ENCODE measurements at places on chromosomes 3 and 15.

DNA sequence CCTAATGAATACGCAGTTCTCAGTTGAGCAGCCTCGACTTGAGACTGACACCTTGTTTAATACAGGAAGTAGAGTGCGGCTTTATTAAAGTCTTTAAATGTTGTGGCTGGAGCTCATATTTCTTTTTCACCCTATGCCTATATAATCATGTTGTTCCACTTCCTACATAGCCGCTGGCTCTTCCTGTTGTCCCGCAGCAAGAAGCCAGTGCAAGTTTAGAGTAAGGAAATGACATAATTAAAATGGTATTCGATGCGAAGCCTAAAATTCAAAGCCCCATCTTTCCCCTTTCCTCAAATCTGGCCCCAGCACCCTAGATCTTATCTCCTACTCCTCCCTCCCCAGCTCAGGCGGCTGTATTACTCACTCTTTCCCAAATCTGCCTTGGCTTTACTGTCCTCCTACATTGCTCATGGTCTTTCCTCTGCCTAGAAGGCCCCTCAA, 7.5 kb upstream of the PHLDB2 start:
- peak; percentile 97 for DNase-seq

DNA sequence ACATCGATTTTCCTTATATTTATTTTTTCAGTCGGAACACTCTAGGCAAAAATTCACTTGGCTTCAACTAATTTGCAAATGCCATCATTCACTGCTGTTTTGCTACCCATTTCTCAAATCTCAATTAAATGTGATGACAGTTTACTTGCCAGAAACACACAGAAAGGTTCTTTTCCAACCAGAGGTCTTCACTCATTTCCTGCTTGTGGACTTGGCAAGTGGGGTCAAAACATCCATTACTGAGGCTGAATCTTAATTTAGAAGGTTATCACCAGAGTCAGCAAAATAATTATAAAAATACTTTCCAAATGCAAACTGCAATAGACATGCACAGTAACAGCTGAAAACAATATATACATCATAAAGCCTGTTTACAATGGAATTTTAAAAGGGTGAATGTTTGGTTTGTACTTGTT, 625.4 kb upstream of the TBL1XR1 start:
- DNase-seq, result peak; percentile 9

- DNase-seq, result no peak
Measured at GRCh38 chr3:155646128-155646527, 98.7 kb downstream of the PLCH1 start.

DNA sequence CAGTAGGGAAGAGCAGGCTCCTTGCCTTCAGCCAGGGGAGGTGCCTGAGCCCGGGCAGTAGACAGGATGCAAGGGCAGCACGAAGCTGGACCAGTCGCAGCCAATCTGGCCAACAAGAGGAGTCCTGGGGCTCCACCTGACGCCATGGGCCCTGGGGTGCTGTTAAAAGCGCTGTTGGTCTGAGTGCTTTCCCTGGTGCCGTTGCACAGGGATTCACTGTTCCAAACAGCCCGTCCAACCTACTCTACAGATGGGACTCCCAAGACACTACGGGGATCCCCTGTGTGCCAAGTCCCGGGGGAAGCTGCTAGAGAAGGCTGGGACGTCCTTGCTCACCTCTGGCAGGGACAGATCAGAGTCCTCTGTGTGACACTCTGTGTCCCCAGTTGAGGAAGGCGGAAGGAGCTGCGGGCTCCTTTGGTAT, 632 bp downstream of the CTSH start:
- DNase-seq, result no peak

GRCh38 chr3:189457631-189458412, 173.4 kb upstream of the TP63 start:
- no peak for DNase-seq

GRCh38 chr3:67090474-67090873, 92.4 kb downstream of the KBTBD8 start:
- DNase-seq, result peak; percentile 88

DNA sequence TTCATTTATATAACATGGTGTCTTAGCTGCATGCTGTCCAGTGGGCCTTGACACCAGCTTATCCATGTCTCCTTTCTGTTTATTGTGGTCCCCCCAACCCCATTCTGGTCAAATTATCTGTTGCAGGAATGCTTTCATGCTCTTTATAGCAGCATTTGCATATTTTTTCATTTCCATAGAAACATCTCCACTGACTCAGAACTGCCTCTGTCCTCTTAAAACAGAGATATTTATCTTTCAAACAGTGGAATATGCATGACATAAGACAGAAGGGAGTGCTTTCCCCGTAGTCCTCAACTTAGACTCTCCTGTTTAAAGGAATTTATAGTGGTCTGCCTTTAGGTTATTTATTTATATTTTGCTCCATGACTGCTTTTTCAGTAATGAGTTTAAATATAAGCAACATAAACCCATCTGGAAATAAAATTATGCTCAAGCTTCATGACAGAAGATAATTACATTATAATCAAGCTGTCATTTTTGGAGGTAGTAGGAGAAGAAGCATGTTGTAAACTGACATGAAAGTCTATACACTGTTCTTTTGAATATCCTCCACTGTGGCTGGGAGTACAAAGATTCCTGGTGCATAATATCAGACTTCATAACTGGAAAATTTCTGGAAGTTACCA, 179.5 kb upstream of the CD96 start:
- DNase-seq, result peak; percentile 45

DNA sequence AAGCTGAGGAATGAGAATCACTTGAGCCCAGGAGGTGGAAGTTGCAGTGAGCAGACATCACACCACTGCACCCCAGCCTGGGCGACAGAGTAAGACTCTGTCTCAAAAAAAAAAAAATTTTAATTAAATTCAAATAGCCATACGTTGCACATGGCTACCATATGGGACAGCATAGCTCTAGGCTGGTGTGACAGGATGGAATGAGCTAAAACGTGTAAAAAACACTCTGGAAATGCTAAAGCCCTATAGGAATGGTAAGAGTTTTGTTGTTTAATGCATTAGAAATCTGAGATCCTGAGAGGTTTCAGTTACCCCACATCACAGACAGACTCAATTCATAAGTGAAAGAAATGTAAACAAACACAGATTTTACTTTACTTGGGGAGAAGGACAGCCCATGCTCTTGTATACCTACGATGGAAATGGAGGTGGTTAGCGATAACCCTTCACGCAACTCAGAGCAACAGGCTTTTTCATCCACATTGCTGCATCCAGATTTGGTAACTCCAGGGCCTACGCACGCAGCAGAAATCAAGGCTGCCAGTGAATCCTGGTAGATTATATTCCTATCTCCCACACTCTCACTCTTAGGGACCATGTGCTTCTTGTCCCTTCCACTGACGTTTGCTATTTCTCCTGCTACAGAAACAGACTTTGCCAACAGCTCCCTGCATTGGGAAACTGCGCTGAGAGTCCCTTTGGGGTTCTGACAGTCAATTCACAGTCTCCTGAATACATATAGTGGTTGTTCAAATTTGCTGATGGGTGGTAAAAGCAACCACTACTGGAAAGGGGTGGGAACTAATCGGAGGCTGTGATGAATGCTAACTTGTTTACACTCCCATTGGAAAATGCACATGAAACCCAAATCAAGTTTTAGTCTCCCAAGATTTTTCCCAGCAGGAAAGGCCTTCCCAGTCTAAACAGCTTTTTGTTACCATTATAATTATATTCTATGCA, 3.1 kb downstream of the SH3BP5 start:
- DNase-seq, result no peak

DNA sequence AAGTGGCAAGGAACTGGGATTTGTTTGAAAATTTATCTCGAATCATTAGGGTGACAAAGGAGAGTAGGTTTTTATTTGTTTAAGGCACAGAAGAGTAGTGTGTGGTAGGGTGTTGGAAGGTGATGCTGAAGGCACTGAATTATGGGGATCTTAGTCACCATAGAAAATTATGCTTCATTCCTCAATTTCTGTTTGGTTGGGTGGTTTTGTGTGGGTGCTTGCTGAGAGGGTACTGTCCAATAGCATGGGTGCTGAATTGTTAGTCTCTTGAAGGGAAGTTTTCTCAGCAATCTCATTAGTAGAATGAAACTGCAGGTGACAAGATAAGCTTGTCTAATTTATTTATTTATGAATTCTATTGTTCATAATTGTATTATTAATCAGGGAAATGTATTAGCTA, 610.9 kb downstream of the AGBL1 start:
- no peak for DNase-seq

DNA sequence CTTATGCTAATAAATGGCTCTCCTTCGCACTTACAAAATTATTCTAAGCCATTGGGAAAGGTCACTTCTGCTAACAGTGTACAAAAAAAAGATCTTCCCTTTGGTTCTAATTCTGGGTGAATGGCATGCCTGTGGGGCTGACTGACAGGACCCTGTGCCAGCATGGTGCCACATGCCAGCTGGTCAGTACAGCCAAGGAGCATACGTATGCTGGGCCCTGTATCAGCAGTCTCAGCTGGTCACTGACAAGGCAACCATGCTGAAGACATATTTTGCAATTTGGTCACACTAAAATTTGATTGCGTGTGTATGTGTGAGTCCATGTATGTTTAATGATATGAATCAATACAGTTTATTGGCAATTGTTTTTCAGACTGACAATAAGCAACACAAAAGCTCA, 246.1 kb downstream of the TBL1XR1 start:
- no peak for DNase-seq

DNA sequence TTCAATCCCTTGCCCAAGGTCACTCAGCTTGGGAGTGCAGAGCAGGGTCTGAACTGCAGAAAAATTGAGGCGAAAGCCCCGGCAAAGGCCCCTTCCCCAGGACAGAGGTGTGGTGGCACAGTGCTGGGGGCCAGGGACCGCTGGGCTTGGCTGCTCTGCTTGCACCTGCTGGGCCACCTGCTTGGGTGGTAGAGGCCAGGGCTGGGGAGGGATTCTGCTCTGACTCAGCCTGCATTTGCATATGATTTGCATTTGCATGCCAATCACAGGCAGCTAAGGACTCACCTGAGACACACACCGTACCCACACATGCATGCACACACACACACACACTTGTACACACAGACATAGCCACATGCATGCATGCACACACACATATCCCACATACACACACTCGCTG, 9.9 kb downstream of the GRM2 start:
- no peak for DNase-seq

DNA sequence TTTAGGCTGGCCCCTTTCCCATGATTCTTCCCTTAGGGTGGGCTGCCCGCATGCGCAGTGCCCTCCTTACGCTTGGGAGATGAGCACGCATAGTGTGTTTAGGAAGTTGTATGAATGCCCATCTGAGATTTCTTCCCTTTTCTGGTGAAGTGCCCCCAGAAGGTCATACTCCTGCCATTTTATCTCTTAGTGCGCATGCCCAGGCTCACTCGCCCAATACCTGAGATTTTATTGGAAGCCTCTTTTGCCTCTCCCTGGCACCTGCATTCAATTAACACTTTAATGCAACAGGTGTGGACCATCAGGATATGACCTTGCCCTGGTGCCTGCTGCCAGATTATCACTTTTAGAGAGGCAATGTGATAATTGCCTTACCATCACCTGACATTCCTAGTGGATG, 36.6 kb downstream of the MKRN3 start:
- no peak for DNase-seq

DNA sequence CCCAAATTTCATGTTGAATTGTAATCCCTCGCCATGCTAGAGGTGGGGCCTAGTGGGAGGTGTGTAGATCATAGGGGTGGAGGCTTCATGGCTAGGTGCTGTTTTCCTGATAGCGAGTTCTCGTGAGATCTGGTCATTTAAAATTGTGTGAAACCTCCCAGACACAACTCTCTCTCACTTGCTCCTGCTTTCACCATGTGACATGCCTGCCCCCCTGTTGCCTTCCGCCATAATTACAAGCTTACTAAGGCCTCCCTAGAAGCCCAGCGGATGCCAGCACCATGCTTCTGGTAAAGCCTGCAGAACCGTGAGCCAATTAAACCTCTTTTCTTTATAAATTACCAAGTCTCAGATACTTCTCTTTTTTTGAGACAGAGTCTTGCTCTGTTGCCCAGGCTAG, 36.0 kb downstream of the CCDC54 start:
- no peak for DNase-seq

DNA sequence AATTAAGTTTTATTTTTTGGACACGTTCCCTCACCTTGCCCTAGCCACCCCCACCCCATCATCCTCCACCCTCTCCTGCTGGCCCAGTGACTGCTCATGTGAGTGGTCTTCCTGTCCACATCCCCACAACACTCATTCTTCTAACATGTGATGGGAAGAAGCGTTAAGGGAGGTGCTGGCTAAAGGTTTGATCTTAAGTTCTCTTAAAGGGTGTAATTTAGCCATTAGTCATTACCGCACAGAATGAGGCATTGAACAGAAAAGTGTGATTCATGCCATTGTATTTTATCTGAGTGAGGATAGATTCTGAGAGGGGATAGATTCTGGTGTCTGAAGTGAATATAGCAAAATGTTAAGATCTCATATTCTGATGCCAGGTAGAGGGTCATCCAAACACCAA, 272.9 kb upstream of the TPM1 start:
- peak; percentile 90 for DNase-seq

- DNase-seq, result peak; percentile 98
Measured at GRCh38 chr3:37935756-37936666, 54.6 kb upstream of the VILL start.

DNA sequence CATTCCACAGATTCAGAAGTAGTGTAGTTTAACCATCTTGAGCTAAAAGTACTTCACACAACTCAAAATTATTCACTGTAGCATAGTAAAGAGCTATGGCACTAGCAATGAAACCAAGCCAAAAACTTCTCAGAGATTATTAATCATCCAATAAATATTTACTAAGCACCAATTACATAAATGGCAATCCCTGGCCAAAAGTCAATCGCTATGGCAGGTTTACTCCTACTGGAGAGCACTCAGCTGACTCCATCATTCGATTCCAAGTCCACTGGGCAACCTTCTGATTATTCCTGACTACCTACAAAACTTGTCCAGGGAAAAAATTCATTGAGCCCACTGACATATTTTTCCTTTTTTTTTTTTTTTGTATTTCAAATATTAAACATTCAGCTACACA, 23.9 kb downstream of the ATP13A3 start:
- no peak for DNase-seq

DNA sequence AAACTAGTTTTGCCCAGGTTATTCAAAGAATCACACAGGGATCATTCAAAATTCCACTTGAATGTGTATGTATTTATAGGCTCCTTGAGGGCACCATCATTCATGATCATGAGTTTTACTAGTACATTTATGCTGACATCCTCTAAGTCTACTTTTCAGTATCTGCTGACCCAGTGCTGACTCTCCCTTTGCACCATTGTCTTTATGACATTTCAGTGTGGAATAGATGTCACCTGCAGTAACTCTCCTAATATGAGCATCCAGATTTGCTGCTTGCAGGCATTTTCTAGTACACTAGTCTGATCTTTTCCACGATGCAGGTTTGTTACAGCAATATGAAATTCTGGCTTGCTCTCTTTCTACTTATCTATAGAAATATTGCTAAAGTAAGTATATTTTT, 1603.5 kb downstream of the SI start:
- no peak for DNase-seq

All from EH (cell line).